ENCODE measurements at places on chromosomes 6 and 20.

DNA sequence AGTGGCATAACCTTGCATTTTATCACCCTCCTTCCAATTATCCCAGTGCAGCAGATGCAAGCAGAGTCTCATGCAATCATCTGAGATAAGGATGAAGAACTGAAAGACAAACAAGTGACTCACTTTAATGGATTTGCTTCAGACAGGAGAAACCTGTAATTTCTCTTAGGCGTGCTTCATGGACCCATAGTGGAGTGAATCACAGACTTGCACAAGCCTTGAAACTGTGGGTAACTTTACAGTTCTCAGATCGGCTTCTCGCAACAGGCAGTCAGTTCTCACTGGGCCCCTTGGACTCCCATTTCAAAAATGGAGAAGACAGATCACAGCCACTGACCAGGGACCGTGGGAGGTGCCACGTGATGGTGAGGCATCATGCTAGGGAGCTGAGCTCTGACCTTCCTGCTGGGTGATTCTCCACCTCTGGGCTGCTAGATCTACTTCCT, at the start of gene ADGRF4:
TSS of gene ADGRF4 (plus strand) at position 239 of the 446 bp plus-strand sequence. CDS start 8,666 bp downstream, outside the sequence.
- no peak for DNase-seq

- DNase-seq: no peak
Observed at GRCh38 chr20:21518292-21518991, 4.6 kb upstream of the NKX2-2 start.

DNA sequence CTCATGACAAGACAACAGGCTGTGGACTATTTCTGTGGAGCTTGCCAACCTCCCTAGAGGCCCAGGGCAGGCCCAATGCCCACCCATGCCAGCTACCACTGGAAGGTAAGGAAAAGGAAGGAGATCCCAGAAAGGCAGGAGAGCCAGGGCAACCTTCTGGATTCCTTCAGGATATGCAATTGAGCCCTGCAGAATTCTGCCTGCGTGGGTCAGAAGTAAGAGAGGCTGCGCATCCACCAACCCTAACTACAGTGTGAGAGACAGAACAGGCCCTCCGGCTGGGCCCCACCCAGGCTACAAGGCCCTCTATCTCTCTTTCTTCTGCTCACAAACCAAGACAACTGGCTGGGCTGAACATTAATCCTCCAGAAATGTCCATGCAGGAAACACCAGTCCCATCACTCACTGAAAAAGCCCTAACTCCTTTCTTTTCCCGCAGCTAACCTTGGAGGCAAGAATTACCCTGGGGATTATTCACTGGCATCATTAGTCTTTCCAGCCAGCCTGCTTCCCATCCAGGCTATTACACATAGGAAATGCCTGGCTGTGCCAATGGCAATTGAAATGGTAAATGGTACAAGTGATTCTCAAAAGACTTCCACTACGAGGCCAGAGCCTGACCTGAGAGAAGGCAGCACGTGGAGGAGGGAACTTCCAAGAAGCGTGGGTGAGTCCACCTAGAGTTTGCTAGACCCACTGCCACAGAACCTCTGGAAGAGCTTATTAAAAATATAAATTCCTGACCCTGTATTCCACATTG, 15.2 kb downstream of the MAP1LC3A start:
- DNase-seq: no peak

GRCh38 chr6:46440141-46440540, 51.1 kb downstream of the RCAN2 start:
- DNase-seq: no peak

GRCh38 chr6:56851074-56851473, 103.8 kb upstream of the BEND6 start:
- DNase-seq: no peak

- no peak for DNase-seq
Observed at GRCh38 chr6:87289571-87289970, 32.8 kb upstream of the SMIM8 start.

GRCh38 chr6:37205997-37206340, 36.0 kb downstream of the PIM1 start:
- DNase-seq: no peak

GRCh38 chr20:6466075-6466810, 301.2 kb upstream of the BMP2 start:
- DNase-seq: no peak

DNA sequence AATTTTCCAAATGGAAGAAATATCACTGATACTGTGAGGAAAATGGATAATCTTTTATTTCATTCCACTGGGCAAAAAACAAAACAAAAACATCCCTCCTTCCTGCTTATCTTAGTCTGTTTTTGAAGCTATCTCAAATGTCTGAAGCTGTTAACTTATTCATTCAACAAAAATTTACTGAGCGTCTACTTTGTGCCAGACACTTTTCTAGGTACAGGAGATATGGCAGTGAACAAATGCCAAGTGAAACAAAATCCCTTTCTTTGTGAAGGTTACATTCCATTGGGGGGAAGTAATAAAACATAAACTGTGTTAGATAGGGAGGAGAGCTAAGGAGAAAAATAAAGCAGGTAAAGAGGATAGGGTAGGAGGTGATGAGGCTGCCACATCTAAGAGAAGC, 47.5 kb downstream of the TNFRSF21 start:
- DNase-seq: no peak

- no peak for DNase-seq
Observed at GRCh38 chr6:56767892-56768531, 125.3 kb upstream of the DST start.

DNA sequence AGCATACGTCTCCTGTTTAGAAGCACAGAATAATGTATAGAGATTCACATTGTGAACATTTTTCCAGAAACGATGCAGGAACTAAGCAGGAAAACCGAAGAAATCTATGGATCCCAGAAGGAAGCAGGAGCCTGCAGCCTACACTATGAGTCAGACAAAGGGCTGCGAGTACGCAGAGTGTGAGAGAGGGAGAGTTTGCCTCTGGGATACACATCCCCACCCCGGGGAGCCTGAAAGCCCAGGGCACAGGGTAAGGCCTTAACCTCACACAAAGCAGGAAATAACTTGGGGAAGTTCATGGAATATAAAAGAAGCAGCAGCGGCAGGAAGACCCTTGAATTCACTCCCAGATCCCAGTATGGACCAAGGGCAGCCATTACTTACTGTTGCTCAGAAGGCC, 842.1 kb upstream of the MANEA start:
- no peak for DNase-seq

GRCh38 chr20:52295556-52295955, 104.0 kb upstream of the ZFP64 start:
- DNase-seq: no peak

DNA sequence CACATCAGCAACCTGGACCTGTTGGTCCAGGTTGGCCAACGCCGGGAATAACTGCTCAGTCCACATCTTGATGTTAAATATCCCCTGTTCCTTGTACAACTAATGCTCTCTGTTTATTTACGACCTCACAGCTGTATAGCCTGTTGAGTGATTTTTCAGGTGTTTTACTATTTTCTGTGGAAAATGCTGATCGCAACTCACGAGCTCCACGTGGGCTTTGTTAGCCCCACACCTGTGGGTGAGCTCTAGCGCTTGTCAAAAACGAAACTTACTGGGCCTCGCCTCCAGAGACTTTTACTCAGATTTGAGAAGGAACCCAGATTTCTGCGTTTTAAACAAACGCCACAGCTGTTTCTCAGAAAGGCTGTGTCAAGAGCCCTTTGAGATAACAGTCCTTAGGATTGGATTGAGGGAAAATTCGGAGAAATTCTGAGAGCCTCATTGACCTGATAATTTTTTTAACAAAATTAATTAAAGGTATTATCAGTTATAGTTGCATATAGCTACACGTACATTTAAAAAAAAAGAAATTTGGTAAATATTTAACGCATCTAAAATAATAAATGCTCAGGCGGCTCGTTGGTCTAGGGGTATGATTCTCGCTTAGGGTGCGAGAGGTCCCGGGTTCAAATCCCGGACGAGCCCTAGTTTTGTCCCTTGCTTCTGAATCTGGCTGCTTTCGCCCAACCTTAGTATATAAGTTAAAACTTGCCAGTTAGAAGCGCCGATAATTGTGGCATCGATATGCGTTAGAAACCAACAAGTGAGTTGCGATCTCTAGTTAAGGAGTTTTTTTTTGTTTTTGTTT, 16.7 kb downstream of the HMGN4 start:
- no peak for DNase-seq

GRCh38 chr6:160226118-160226591, 32.5 kb downstream of the SLC22A2 start:
- DNase-seq: no peak

DNA sequence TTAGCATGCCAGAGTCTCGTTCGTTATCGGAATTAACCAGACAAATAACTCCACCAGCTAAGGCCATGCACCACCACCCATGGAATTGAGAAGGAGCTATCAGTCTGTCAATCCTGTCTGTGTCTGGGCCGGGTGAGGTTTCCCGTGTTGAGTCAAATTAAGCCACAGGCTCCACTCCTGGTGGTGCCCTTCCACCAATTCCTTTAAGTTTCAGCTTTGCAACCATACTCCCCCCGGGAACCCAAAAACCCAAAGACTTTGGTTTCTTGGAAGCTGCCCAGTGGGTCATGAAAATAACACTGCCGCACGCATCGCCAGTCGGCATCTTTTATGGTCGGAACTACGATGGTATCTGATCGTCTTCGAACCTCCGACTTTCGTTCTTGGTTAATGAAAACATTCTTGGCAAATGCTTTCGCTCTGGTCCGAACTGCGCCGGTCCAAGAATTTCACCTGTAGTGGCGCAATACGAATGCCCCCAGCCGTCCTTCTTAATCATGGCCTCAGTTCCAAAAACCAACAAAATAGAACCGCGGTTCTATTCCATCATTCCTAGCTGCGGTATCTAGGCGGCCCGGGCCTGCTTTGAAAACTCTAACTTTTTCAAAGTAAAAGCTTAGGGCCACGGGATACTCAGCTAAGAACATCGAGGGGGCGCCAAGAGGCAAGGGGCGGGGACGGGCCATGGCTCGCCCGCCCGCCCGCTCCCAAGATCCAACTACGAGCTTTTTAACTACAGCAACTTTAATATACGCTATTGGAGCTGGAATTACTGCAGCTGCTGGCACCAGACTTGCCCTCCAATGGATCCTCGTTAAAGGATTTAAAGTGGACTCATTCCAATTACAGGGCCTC, 1958.5 kb upstream of the DEFB115 start:
- DNase-seq: no peak

- DNase-seq: no peak
Observed at GRCh38 chr6:8231956-8232355, 129.6 kb upstream of the EEF1E1 start.

DNA sequence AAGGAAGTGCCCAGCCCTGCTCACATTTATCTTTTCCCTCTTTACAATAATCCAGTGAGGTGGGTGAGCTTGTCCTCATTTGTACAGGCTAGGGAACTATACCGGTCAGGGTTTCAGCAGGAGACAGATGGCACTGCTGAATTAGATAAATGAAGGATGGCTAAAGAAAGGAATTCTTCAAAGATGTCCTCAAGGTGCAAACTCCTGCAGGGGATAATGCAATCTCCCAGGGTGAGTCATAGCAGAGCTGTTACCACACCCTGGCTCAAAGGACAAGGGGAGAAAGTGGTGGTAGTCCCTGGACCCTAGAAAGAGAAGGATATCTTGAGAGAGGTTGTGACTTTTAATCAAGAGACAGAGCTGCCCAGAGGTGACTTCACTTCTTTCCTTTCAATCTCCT, 66.7 kb downstream of the RFPL4B start:
- DNase-seq: no peak

DNA sequence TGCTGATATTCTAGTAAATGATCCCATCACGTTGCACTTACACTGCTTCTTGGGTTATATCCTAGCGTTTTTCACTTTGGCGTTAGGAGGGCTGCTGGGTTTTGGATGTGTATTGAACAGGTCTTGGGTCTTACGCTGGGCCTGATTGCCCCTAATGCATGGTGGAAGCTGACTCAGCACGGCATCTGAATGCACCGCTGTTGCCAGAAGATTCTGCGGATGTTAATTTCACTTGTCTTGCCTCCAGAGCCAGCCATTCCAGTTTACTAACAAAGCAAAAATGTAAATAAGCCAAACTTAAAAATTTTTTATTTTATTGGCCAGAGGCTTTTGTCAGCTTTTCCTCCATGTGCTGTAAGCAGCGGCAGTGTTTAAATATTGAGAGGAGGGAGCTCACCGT, 233.5 kb downstream of the TMEM242 start:
- DNase-seq: no peak

DNA sequence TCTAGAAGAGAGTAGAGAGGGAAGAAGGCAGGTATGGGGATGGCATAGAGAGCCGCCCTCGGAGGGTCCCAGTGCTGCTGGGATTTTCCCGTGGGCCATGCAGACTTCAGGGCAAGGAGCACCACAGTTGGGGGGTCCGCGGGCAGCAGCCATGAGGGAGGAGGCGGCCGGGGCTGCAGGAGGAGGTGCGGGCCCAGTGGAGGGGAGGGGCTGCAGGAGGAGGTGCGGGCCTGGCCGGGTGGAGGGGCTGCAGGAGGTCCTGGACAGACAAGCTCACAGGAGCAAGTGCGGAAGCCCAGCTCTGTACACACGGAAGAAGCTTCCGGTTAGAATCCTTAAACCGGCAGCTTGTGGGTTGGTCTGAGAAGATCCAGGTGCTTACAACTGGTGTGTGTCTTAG, 34.6 kb upstream of the CHRNA4 start:
- DNase-seq: no peak
